Stimulated activated CD8-positive, alpha-beta memory T cell treated with anti-CD3 and anti-CD28 coated beads, Interleukin-7, amount 100 ng/mL, for 1 hour (primary cell): ENCODE measurements at places on chromosomes 2 and 18.
A peak's percentile ranks its signal among the peaks of the same experiment; 100 is the strongest.

- DNase-seq: no peak
These were observed 72.5 kb downstream of the FAM210A start for GRCh38 chr18:13653746-13654433.

DNA sequence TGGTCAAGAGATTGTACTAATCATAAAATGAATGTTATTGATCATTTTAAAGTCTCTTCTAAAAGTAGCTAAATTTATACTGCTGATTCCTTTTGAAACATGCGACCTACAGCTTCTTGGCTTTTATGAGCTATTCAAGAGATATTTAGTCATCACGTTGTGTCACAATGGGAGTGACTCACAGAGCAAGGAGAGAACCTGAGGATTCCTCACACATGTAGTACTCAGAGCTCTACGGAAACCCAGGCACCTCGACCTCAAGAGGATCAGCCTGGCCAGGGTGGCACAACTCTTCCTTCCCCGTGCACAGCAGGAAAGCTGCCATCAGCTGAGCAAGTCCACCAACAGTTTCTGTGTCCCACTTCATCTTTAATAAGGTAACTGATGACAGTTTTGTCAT, at the start of gene DHRS9:
Gene DHRS9 (plus strand): TSS at position 223 of the 400 bp plus-strand sequence. CDS start 12,019 bp downstream, outside the sequence.
- no peak for DNase-seq

GRCh38 chr2:113370478-113371091, 66.9 kb upstream of the ZNG1B start:
- peak; percentile 38 for DNase-seq

DNA sequence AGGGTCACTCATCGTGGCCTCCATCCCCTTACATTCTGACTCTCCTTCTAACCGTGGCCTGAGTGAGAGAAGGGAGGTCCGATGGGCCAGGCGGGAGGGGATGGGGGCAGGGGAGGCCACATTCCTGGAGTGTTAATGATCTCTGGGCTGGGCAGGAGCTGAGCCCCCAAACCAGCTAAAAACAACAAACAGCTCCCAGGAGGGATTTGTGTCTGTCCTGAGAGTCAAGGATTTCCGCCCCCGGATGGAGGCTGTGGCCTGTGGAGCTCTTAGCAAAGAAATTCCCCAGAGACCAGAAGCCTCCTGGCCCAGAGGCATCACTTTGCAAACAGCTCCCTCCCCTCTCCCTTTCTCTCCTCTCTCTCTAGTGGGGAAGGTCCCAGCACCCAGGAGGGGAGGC, 23.5 kb downstream of the EMX1 start:
- no peak for DNase-seq

- DNase-seq: no peak
These were observed 221.6 kb upstream of the SP5 start for GRCh38 chr2:170493426-170494097.

GRCh38 chr18:36325846-36326245, 28.3 kb downstream of the FHOD3 start:
- DNase-seq: no peak

GRCh38 chr2:232541195-232541960, 1.9 kb downstream of the CHRNG start:
- DNase-seq: no peak

DNA sequence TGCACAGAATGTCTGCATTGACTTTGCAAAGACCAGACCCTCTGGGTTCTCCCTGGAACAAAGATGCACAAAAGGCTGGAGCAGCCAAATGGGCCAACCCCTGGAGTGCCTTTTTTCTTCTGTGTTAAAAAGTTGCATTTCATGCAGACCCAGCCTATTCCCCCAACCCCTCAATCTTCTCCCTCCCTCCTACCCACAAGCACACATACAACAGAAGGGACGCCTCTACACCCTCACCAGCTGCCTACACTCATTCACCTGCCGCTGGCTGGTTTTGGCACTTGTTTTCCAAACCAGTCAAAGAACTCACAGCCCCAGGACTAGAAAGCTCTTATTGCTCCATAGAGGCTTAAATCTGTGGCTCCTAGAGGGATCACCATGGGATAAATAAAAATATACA, 16.6 kb downstream of the MARCHF4 start:
- no peak for DNase-seq

DNA sequence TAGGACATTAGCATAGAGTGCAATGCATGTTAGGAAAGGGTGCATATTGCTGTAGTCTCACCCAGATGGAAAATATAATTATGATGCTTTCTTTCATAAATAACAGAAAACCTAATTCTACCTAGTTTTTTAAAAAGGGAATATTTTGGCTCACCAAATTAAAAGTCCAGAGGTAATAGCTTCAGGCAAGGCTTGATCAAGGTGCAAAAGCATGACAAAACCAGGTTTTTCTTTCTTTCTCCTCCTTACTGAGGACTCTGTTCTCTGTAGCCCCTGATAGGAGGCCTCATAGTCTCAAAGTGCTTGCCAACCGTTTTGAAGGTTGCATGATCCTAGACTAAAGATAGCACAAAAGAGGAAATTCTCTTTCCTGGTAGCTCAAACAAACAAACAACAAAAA, 349.9 kb downstream of the CTNNA2 start:
- no peak for DNase-seq

- DNase-seq: no peak
These were observed 62.4 kb upstream of the TCF4 start for GRCh38 chr18:55650363-55650870.

DNA sequence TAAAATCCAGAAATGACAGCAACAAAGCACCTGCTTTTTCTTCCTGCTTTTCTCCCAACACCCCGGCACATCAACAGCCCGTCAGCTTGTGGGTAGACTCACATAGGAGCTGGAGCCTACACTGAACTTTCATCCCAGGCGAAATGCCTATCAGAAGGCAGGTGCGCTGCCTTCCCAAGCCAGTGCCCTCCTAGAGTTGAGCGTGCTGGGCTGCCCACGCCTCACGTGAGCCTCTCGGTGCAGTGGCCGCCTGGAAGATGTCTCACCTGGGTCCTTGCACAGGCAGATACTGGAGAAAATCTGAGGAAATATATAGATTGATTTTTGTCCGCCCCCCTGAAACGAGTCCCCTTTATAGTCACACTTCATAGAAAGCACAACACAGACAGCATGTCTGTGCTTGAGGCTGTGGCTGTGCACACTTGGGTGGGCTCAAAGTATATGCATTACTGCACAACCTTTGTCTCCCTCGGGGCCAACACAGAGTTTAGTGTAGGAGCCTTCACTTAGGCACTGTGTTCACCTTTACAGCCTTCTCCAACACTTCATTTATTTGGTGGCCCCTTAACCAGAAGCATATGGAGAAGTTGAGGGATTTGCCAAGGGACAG, 112.5 kb downstream of the SMAD7 start:
- DNase-seq: no peak

DNA sequence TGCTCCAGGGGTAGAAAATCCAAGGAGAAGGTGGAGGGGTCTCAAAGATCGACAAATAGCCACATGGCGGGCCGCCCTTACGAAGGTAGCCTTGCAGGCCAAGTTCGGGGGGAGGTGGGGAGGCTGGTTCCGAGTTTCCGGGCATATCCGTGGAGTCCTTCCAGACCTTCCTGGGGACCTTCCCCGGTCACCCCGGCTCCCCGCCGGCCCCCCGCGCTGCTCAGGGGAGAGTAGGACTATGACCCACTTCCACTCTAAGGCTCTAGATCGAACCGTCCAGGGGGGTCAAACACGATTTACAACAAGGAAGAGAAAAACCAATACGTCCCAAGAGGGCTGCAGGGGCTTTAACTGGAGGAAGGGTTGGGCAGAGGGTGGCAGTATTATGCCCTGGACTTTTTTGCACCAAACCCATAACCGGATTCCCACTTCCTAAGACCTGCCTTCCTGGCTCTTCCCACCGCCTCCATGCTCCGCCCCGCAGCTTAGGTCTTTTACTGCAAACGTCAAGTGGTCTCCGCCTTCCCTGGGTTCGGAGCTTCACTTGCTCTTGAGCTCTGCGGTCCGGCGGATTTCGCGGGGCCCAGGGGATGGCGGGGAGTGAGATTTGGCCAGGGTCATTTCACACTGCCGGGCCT, 779 bp upstream of the LYPD6 start:
- no peak for DNase-seq

- DNase-seq: no peak
These were observed 176.3 kb upstream of the NABP1 start for GRCh38 chr2:191501561-191502168.

DNA sequence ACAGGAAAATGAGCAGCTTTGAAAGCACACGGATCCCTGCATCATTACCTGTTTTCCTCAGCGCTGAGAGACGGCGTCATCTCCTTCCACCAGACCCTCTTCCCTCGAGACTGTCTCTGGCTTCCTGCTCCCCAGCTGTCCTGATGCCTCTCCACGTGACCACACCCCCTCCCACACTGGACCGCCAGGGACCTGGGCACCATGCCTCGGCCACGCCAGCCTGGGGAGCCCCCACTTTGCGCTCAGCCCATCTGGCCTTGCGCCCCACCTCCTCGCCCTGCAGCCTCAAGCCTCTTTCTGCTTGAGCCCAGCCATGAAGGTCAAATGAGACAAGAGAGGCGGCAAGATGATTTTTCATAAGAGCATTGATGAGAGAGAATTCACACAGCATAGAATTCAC, 66.0 kb upstream of the ACKR3 start:
- DNase-seq: no peak

DNA sequence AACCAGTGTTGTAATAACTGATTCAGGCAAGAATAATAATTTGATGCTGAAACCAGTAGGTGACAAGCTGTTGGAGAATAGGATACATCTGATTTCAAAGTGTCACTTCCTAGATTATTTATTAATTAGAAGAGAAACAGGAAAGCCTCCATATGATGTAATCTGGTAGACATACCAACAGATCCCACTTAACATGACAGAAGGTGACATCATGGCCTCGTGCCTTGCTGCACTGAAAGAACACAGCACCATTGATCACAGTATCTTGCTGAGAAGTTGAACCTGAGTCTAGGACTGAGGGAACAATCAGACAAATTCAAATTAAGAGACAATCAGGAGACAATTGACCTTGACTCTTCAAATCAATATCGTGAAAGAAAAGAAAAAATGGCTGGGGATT, 131.6 kb upstream of the DLGAP1 start:
- no peak for DNase-seq

DNA sequence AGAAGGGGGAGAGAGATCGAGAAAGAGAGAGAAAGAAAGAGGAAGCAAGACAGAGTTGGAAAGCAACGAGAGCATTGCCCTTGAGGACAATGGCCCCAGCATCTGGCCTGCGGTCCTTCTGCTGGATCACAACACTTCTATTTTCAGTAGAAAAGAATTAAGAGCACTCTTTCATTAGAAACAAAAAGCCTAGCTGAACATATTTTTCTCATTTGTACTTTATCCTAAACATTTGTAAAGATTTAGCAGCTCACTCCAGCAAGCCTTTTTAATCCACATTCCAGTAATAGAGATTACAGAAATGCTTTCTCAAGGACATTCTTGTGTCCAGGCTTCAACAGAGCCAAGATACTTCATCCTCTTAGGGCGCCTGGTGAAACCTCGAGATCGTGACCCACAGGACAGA, 31.6 kb upstream of the AFF3 start:
- DNase-seq: no peak

DNA sequence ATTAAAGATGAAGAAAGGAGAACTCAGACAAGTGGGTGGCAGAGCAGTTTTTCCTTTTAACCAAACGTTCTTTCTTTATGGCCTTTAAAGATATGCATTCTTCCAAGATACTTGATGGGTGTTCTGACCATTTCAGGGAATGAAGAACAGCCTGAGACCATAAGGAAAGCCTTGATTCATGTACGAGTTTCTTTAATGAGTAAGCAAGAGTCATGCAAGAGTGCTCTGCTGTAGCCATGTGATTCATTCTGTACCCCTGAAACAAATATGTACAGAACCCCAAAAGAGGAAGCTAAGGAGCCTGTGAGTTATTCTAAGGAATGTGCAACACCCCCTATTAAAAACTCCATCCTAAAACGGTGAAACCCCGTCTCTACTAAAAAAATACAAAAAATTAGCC, 372.8 kb downstream of the MTX2 start:
- DNase-seq: no peak

GRCh38 chr2:102251042-102251848, 60.1 kb upstream of the IL1RL1 start:
- peak; percentile 38 for DNase-seq

DNA sequence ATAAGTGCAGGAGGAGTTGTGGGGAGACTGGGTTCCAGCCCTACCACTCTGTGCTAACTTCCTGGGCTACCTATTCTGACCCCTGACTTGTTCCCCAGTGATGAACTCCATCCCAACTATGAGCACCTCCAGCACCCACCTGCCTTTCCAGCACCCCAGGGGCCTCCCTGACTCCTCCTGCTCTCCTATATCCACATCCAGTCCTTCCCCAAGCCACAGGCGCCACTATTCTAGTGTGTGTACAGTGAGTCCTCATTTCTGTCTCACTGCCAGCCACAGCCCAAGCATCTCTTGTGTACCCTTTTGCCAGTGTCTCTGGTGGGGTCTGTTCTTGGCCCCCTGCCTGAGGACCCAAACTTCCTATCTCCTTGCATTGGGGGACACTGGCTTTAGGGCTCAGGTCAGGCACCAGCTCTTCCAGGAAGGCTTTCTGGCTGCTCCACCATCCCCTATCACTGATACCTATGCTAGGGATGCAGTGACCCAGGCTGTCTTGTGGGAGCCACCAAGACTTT, 145.2 kb downstream of the INHBB start:
- no peak for DNase-seq

DNA sequence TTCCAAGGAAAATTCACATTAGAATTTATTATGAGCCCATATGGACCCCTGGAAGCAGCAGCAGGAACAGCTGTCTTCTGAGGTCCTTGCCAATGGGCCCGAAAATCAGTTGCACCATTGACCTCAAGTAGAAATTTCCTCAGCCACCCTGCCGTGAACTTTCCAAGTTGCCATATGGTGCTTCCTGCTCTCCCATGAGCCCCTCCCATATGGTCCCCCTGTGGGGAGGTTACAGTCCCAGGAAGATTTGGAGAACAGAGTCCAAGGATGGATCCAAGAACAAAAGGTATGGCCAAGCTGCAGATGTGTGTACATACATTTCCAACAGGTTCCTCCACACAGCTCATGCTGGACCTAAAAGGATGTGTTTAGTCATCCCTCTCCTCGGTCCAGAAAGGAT, 34.6 kb downstream of the DIPK1C start:
- DNase-seq: no peak

- no peak for DNase-seq
These were observed 2.1 kb downstream of the LIPG start for GRCh38 chr18:49563701-49564517.

DNA sequence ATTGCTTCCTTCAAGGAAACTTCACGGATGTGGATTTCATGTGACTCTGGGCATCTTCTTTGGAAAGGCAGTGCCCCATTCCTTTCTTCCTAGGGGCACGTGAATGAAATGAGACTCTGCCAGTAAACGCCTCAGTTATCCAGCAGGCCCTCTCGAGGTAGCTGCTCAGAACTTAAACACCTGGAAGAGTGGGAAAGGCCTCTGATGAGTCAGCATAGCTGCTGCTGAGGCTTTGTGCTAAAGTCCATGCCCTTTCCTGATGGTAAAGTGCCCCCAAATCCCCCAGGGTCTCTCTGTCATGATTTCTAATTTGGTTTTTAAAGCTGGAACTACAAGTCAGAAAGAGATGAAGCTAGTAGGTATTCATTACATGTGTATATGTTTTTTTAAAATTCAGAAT, 3.8 kb downstream of the SLC1A4 start:
- DNase-seq: no peak
